ENCODE measurements at places on chromosomes 2 and 18.

DNA sequence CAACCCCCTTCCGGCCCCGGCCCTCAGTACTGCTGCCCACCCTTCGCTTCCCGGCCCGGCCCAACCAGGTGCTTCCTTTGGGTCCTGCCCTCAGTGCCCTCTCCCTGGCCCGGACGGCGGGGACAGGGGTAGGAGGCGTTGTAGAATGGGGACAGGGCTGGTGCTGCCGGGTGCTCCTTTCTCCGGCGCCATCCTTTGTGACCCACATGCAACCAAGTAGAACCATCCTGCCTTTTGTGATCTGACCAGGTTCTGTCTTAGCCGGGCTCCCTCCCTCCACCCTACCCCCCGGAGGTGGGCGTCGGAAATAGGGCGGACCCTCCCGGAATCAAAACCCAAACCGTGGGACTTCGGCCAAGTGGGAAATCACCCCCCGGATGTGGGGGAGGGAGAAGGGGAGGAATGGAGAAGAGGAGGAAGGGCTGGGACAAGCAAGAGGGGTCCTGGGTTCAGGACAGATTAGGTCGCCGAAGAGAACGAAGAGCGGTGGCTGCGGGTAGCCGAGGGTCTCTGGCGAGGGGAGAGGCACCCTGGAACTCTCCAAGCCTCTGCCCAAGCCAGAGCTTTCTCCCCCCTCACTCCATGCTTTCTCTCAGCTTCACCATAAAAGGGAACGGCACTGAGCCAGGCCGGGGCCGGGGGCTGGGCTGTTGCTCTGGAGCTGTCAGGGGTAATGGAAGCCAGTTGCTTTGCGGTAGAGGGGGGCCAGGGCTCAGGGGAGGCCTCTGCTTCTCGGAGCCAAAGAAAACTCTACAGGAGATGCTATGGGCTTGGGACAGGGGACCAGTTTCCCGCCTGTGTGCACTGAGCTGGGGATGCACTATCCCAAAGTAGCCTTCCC is 756 bp upstream of the OST4 start:
- DNase-seq = no peak

DNA sequence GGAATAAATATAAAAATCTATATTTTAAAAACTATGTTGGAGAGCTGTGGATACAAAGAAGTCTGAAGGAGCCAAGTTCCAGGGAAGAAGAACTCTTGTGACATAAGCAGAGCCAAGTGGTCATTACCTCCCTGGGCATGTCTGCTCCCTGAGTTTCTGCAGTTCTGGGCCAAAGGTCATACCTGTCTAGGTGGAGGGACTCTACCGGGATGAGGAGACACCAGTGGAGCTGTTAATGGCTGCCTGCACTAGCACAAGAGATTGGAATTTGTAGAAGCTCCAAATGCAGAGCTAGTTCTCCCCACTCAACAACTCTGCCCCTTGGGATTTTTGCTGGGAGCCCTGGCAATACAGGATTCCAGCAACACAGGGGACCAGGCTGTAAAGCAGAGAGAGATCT is 89.8 kb downstream of the ARHGAP28 start:
- no peak for DNase-seq

DNA sequence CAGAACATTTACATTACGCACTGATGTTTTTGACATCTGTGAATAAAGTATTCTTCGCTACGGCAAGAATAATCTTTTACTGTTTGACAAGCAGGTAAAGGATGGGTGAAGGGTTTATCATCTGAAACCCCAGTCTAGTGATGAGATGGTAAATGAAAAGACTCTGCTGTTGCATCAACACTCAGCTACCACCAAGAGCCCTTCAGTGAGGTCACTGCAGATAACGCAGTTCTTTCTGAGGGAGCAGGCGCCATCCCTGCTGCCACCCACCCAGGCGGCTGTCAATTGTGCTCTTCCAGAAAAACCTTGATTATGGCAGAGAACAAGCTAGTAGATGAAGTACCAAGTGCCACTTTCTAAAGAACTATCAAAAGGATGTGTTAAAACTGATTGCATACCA is 58.7 kb downstream of the ABCG8 start:
- DNase-seq = no peak

DNA sequence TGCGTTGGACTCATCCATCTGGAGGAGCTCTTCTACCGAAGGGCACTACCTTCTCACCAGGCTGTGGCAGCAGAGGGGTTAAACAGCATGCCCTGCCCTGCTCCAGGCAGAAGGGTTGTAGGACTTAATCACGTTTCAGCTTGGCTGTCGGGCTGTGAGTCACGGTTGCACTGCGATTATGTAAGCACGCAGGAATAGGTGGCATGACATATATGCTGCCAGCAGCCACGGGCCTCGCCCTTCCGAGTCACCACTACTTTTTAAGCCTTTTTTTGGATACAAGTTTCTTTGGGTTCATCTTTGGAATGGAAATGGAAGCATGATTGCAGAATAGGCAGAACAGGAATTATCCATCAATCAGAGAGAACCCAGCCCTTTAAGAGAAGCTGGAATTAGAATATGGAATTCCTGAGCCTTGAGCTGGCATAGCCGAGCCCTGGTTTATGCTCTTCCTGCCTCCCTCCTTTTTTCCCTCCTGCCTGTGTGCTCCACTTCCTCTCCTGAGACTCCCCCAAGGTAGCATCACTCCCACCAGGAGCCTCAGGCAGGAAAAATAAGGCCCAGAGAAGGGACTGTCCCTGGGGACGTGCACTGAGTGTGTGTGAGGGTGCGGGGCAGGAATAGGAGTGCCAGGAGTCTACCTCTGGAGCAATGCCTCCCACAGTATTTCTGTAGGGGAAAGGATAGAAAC is 86.8 kb downstream of the SEMA4F start:
- DNase-seq = no peak

DNA sequence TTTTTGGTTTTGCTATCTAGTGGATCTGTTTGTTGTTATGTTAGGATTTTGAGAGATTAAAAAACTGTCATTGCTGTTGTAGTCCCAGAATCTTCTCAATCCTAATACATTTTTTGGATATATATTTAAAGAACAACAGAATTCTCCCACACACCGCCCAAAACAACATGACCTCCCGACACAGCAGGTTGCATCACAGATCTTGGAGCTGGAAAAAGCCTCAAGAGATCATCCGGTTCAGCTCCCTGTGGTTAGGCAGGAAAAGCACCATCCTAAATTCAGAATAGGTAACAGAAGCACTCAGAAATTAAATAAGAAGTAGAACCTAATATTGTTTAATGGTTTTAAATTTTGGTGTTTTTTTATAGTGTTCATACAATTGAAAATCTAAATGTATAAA is 251.4 kb upstream of the STON1 start:
- no peak for DNase-seq

GRCh38 chr18:6376433-6377229 is 38.1 kb downstream of the L3MBTL4 start:
- no peak for DNase-seq

DNA sequence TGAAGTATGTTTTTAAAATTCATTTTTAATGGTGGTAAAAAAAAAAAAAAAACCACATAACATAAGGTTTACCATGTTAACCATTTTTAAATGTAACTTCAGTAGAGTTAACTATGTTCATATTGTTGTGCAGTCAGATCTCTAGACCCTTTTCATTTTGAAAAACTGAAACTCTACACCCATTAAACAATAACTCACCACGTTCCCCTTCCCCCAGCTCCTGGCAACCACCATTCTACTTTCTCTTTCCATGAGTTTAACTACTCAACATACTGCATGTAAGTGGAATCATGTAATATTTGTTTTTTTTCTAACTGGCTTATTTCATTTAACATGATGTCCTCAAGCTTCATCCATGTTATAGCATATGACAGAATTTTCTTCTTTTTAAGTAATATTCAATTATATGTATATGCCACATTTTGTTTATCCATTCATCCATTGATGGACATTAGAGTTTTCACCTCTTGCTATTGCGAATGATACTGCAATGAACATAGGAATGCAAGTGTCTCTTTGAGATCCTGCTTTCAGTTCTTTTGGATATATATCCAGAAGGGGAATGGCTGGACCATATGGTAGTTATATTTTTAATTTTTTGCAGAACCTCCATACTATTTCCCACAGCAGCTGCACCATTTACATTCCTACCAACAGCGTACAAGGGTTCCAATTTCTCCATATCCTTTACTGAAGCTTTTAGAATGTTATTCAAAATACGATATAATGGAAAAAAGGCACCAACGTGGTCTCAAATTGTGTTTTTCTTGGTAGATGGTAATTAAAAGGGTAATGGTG is 91.0 kb downstream of the SPTBN1 start:
- no peak for DNase-seq

DNA sequence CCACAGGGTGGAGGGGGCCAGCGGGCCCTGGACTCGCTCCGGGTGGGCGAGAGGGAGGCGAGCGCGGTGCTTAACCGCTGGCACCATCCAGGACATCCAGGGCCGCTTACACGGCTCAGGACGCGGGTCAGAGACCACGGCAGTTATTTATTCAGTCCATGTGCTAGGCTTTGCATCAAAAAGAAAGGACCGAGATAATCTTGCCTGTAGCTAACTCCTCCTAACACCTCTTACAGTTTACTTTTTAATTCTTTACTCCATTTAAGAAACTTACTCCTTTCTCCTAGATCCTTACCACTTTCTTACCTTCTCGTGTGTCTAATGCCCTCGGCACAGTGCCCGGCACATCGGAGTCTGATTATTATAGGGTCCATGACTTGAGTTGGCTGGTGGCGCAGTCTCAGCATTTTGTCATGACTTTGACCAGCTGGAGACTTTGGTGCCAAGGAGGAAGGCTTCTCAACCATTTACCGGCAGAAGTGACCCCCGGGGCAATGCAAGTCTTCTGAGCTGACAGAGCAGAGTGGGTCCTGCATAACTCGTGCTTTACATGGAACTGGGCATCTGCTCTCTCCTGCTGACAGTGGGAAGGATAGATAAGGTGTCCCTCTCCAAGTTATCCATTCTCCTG is 503 bp downstream of the ANXA4 start:
- no peak for DNase-seq

GRCh38 chr2:9275399-9275798 is 68.8 kb downstream of the ASAP2 start:
- no peak for DNase-seq

GRCh38 chr18:63701952-63702351 is 808 bp upstream of the SERPINB11 start:
- no peak for DNase-seq

DNA sequence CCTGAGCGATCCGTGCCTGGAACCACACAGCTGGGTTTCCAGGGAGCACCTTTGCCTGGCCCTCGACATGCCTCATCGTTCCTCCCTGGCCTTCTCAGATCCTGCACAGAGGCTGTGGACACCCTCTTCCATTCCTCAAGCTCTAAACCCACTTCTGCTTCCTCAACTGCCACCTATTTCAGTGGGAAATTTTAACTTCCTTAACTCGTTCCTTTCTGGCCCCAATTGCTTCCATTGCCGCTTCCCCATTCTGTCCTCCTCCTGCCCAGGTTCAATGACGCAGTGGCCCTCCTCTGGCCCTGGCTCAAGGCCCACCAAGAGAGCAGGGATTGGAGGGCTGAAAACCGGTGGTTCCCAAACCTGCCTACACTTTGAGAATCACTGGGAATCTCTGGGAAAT is 4.8 kb upstream of the B3GNT7 start:
- no peak for DNase-seq

DNA sequence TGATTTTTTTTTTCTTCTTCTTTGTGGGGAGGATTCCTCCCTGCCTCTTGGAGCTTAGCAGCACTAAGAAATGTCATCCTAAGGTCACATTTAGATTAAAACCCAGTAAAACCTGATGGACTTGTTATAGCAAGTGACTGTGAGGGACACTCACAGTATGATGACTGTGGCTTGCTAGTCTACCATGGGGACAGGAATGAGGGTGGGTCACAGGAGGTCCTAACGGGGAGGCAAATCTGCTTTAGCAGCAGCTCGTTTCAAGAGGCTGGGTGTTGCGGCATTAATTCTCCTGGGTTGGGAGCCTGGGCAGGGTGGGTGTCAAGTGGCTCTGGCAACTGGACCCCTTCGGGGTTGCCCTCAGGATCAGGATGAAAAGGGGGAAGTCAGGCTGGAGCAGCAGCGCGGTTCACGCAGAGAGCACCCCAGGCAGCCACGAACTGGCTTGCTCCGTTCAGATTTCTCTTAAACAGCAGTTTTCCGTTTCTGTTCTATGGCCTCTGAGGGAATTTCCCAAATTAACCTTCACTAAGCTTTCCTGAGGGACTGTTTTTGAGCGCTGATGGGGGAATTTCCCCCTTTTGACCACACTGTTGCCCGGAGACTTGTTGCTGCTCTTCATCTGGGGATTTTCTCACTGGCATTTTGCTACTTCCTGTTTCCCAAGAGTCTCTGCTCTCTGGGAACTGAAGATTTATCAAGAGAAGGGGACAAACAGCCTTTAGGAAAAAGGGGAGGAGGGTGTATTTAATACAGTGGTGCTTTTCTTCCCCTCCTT is 59.8 kb upstream of the PELI1 start:
- DNase-seq = no peak

DNA sequence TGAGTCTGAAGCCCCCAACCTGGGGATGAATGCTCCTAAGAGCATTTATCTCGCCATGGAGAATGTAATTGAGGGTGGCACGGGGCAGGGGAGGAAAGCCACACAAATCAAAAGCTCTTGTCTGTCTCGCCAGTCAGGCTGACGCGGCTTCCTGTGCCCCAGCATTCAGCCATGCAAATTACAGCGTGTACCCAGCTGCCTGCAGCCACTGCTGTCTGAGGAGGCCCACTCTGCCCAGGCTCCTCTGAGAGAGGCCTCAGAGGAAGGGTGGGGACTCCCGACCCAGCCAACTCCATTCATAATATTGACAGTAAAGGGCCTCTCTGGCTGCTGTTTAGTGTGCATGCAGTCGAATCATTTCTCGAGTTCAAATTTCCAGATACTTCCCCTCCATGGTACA is 22.0 kb downstream of the SMAD7 start:
- DNase-seq = peak; percentile 51

GRCh38 chr2:145352484-145352883 is 832.6 kb upstream of the ZEB2 start:
- DNase-seq = no peak

DNA sequence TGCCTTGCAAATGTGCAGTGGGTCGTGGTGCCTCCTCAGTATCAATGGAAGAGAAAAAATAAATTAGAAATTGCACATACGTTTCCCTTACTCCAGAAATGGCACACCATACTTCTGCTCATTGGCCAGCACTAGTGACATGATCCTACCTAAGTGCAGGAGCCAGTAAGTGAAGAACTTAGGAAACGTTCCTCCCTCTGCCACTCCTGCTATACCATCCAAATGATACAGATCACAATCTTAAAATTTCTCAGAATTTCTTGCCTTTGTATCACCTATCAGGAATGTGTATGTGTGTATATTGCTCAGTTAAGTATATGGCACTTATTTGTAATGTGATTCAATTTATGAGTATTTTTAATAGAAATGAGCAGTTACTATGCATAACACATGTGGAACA is 237.0 kb upstream of the UBE2E3 start:
- no peak for DNase-seq

GRCh38 chr2:10499911-10500521 is 51.9 kb upstream of the ODC1 start:
- no peak for DNase-seq

Data from stimulated activated CD4-positive, alpha-beta T cell treated with anti-CD3 and anti-CD28 coated beads, TNF-alpha, amount 100 ng/mL, for 48 hours (primary cell).